ENCODE measurements at places on chromosomes 4 and X.

GRCh38 chr4:77047037-77047436 is 28.8 kb downstream of the CCNI start:
- DNase-seq = no peak

- DNase-seq = no peak
Measured at GRCh38 chr4:10619220-10619619, 65.3 kb downstream of the CLNK start.

DNA sequence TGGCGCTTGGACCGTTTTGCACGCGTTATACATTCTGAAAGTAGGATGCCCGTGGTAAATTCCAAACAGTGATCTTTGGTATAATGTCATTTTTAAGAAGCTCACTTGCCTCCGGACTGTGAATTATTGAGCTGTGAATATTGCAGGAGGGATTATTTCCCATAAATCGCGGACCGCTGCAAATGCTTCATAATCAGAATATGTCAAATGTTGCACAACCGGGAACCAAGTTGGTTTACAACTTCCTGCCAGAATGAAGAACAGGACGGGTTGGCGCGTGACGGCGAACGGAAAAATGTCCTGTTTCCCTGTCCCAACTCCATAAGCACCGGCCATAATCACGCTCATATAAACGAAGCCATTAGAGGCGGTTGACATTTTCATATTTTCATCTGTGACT is 67.6 kb downstream of the SHOX start:
- no peak for DNase-seq

- no peak for DNase-seq
Measured at GRCh38 chr4:113411496-113411938, 350.0 kb downstream of the CAMK2D start.

GRCh38 chr4:15794905-15795304 is 16.8 kb downstream of the CD38 start:
- peak; percentile 7 for DNase-seq

DNA sequence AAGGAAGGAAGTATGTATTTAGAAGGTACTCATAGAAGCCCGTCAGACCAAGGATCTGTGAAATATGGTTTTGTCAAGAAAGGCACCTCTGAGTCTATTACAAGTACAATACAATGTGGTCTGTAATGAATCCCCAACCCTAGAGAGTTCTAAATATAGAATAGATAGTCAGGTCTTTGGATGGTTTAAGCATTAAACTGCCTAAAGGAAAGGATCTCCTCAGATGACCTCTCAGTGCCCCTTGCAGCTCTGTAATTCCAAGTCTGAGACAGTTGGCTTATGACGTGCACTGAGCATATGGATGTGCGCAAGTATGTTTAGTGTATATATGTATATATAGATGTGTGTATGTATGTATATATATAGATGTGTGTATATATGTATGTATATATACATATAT is 62.0 kb downstream of the CCSER1 start:
- DNase-seq = no peak

DNA sequence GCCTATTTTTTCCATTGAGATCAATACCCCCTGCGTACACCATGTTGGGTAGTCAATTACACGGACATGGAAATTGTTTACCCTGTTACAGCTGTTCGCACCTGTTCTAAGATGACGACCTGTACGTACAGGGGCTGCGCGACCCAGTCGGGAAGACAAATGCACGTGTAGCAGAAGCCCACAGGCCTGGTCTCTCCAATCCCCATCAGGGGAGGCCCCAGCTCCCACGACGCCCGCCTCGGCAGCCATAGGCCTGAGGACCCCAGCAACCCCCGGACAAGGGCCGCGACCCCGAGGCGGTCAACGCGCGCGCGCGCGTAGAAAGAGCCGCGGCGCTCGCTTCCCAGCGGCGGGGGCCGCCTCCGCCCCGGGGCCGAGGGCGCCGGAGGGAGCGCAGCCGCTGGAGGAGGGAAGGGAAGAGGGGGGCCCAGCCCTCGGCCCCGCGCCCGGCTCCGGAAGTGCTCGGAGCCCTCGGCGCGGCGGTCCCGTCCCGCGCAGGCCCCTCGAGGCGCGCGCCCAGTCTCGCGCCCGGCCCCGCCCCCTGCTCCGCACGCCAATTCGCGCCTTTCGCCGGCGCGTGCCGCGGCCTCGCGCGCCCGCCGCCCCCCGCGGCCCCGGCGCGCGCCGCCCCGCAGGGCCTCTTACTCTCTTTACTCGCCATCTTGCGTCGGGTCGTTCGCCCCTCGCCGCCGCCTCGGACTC is 618 bp downstream of the RBBP7 start:
- no peak for DNase-seq

- no peak for DNase-seq
Measured at GRCh38 chrX:14173873-14174272, 144.2 kb upstream of the GEMIN8 start.

- DNase-seq = no peak
Measured at GRCh38 chr4:151798678-151799416, 38.0 kb upstream of the GATB start.

GRCh38 chrX:141632124-141632523 is 42.6 kb downstream of the SPANXA2 start:
- no peak for DNase-seq

- DNase-seq = no peak
Measured at GRCh38 chr4:140971077-140971792, 162.0 kb downstream of the RNF150 start.

- no peak for DNase-seq
Measured at GRCh38 chr4:18698119-18698883, 676.7 kb upstream of the LCORL start.

DNA sequence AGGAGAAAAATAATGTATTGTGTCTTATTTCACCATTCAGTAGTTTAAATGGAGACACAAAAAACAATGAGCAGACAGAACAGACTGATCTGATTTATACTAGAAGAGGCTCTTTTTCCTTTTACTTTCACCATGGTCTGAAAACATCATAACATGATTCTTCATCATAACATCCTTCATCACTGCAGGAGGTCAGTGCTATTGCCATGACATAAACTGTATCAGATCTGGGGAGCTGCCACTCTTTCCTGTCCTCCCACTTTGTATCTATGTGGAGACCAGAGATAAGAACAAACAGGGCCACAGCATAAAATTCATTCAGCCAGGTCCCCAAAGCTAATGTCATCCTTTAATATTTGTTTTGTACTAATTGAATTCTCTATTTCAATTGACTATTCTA is 25.2 kb downstream of the SOD3 start:
- no peak for DNase-seq

DNA sequence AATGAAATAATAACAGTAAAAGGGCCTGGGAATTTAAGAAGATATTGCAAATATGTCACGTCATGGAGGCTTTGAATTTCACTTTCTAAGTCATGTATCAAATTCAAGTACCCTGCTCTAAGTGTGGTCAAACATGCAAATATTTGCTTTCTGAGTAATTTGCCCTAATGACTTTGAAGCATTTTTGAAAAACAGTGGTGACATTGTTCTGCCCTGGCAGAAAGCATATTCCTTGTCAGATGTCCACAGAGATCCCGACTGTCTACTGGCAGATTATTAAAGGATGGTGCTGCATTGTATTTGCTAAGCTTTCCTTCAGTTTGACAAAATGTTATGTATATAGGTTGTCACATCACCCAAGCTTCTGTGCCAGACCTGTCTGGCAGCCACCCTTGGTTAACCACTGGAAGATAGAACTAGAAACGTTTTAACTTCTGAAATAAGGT is 92.5 kb downstream of the ANK2 start:
- peak; percentile 97 for DNase-seq

DNA sequence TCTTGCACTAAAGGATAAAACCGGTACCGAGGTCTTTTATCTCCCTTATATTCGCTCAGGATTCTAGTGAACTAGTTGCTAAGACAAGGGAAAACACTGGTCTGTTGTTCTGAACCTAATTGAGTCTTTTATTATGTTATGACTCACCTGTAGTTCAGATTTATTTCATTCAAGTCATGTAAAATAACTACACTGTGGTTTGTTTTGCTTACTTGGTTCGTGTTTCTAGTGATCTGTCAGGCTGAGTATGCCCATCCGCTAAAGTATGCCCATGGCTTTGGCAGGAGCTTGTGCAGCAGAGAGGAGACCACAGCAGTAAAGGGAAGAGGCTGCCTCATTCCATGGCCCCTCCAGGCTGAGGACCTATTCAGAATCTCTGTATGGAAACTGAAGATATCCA is 126.1 kb downstream of the AFF1 start:
- DNase-seq = peak; percentile 54

DNA sequence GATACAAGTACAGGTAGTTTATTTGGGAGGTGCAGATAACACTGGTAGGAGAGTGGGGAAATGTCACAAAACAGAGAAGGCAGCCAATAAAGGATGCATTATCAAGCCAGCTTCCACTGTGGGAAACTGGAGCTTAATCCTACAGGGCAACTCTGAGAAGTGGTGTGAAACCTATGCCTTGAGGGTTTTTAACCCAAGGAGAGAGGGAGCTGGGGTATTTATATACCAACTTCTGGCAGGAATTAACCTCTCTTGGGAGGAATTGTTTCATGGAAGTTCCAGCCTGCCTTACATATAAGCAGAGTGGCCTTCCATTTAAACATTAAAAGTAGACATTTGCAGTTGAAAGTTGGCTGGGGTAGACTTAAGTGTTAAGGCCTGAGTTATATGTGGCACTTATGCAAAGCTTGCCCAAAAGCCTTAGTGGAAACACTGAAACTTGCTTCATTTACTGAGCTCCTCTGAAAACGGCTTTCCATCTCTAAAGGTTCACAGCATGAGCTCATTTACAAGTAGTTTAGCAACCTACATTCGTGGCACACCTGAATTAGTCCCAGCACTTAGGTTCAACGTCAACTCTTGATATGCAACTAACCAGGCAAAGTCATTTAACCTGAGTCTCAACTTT is 19.2 kb downstream of the MAGEB17 start:
- DNase-seq = no peak

DNA sequence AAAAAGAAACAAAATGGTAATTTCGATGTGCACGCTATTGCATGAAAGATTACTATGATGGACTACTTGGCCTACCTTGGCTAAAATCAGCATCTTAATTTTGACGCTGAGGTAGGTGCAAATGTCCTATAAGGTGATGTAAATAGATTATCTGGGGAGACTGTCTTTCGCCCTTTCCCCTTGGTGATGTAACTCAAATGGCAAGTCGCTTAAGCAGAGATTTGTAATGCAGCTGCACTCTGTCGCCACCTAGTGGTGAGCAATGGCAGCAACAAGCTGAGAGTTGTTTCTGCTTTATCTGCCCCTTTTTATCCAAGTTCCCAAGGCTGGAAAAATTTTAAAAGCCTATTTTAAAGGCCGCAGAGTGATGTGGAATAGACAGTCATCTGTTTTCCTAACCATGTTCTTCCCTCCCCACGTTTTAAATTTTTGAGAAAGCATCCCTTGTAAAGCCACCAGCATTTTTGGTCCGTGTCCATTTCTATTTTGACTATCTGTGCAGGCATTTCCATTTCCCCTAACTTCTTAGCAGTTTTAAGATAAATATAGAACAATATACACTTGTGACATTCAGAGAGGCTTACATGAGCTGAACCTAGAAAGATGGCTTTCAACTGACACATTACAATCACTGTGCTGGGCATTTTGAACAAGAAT is 62.4 kb upstream of the PDLIM3 start:
- peak; percentile 88 for DNase-seq

GRCh38 chr4:139229534-139230039 is 50.4 kb downstream of the MGARP start:
- peak; percentile 66 for DNase-seq

All from COLO829 (cell line).